ENCODE measurements at places on chromosomes 7 and 10.

- DNase-seq, result no peak
Measured at GRCh38 chr10:35316218-35316967, 19.9 kb upstream of the CCNY start.

DNA sequence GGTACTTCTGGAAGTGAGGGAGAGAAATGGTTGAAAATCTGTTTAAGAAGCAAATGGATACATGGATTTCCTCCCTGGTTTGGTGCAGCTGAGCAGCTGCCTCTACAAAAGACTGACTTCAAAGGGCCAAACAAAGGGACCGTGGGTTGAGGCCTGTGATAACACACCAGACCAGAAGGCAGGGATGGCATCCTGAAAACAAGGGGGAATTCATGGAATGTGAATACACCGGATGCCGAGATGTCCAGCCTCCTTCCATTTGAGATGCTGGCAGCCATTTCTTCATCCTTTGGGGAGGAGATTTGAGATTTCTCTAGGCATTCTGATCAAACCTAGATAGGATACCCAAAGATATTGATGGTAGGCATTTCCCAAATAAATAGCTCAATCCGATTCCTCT is 36.9 kb downstream of the TAF3 start:
- DNase-seq, result no peak

- no peak for DNase-seq
Measured at GRCh38 chr10:132560241-132560731, 22.7 kb downstream of the INPP5A start.

- no peak for DNase-seq
Measured at GRCh38 chr10:22466763-22467334, 121.6 kb downstream of the SPAG6 start.

DNA sequence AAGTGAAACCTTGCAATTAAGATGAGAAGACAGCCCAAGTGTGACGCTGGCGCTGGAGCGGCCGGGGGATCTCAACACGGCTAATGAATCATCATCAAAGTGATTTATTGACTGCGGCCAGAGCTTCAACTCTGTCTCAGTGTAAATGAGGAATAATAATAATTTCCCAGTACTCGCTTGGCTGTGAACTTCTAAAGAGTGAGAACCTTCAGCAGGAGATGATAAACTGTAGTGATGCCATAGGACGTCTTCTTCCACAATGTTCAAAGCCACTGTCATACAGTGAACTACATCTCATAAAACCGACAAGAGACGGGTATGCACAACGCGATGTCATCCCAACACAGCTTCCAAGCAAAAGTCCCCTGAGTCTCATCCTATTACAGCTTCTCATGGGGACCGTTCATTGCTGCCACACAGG is 123.6 kb upstream of the NOBOX start:
- no peak for DNase-seq

- no peak for DNase-seq
Measured at GRCh38 chr7:8490391-8491045, 57.1 kb downstream of the NXPH1 start.

GRCh38 chr10:119783665-119784027 is 57.8 kb downstream of the INPP5F start:
- no peak for DNase-seq

DNA sequence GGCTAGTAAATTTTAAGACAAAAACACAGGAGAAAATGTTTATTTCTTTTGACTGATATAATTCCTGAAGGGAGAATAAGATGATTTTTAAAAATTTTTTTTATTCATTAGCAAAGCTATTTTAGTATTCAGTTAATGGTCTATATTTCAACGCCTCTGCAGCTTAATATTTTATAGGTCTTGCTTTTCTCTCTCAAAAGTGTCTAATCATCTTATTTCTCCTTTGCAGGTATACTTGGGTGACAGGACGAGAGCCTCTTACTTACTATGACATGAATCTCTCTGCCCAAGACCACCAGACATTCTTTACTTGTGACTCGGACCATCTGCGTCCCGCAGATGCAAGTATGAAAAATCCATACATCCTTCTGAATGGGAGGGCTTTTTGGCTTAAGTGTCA is 177.0 kb downstream of the ST7 start:
- no peak for DNase-seq

- no peak for DNase-seq
Measured at GRCh38 chr10:12906051-12906541, 95.4 kb downstream of the CCDC3 start.

- DNase-seq, result no peak
Measured at GRCh38 chr10:132163278-132163765, 23.4 kb upstream of the DPYSL4 start.

- no peak for DNase-seq
Measured at GRCh38 chr10:69641261-69641980, 11.4 kb downstream of the FAM241B start.
